Activated naive CD8-positive, alpha-beta T cell treated with anti-CD3 and anti-CD28 coated beads, Interleukin-2, amount 10 ng/mL, durations not matched to agents 7 days and 5 days (primary cell): ENCODE measurements at places on chromosomes 5 and 9. TPM values are rescaled to one million over a fixed set of nuclear protein-coding genes. Genes with fewer than 3 reads are reported as not detected.
A peak's percentile ranks its signal among the peaks of the same experiment; 100 is the strongest.

The GARNL3 gene
- total RNA-seq, result 3.1 TPM

The EDIL3 gene
- total RNA-seq, result not detected

The SLC34A3 gene
- total RNA-seq, result not detected

The FGF1 gene
- total RNA-seq, result not detected

The C8G gene
- 1.5 TPM for total RNA-seq

The SLC1A3 gene
- total RNA-seq, result 1.9 TPM

DNA sequence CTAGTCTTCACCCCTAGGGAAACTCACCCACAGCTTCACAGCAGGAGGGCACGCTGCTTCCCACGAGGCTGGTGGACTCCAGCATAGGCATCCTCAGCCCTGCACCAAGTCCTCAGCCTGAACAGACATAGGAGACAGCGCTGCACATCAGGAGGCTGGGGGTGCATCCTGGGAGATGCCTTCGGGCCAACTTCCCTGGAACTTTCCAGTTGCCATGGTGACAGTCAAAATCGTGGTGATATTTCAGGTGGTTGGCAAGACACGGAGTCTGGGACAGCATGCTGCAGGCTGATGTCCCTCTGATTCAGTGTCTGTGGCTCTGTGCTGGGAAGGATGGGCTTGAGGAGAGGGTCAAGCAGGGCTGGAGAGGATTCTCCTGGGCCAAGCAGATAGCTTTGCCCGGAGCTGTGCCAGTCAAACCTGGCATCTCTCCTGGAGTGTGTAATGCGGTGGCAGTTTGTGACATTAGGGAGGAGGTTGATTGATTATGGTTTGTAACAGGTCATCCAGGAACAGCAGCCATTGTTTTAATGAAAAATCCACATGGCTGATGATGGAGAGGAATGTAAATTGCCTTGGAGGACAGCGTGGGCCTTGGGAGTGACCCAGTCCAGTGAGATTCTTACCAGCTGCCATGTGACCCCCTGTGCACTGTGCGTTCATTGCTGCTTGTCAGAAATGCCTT, 35.6 kb upstream of the SEMA4D start:
- H3K4me1 ChIP-seq, result peaks cover 90% of the 10 kb centered on the region
- peaks cover 4% of the 10 kb centered on the region for H3K36me3 ChIP-seq
- no peak overlapping the region for H3K4me3 ChIP-seq
- H3K27ac ChIP-seq, result peak overlapping the region; percentile 74
- no peaks in the 10 kb centered on the region for H3K27me3 ChIP-seq

DNA sequence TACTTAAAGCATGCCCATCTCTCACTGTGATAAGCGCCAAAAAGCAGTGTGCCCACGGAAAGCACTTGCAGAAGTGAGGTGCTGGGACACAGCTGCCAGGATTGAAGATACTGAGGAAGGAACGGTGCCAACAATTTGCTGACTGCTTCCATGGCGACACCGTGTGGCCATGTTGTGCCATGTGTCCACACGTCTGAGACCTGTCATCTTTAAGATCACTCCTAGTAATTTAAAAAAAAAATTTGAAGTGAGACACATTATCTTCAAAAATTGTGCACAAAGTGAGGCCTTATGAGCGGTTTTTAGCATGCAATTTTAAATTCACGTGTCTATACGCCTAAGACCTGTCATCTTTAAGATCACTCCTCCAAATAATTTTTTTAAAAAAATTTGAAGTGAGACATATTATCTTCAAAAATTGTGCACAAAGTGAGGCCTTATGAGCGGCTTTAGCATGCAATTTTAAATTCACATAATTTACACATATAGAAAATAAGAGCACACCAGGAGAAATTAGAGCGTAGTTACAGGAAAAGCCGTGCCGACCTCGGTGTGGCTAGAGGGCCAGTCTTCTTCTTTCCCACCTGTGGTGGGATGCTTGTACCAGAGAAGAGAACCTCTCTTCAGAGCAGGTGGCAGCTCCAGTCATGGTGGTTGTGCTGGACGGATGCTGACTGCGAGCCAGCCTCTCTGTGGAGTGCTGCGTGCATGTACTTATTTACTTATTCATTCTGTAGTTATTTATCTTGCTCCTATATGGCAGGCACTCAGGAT, 21.4 kb upstream of the FLT4 start:
- peaks cover 12% of the 10 kb centered on the region for H3K4me1 ChIP-seq
- peak; percentile 66 for DNase-seq
- H3K27me3 ChIP-seq, result peaks cover 21% of the 10 kb centered on the region
- peak overlapping the region; percentile 59 for H3K4me3 ChIP-seq

- H3K36me3 ChIP-seq, result peaks cover 43% of the 10 kb centered on the region
- no peak overlapping the region for H3K27ac ChIP-seq
- peak; percentile 15 for DNase-seq
- no peak overlapping the region for H3K4me3 ChIP-seq
Observed at GRCh38 chr5:1463326-1464095, 18.3 kb upstream of the SLC6A3 start.

DNA sequence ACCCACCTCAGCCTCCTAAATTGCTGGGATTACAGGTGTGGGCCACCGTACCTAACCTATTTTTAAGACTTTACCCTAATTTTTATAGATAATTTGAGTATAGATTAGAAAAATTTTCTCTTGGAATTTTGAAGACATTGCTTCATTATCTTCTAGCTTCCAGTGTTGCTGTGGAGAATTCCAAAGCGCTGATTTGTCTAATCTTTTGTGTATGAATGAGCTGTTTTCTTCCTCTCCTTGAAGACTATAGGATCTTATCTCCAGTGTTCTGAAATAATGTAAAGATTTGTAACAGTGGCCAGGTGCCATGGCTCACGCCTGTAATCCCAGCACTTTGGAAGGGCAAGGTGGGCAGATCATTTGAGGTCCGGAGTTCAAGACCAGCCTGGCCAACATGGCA, 5.7 kb upstream of the SNX24 start:
- peaks cover under 1% of the 10 kb centered on the region for H3K36me3 ChIP-seq
- peaks cover 32% of the 10 kb centered on the region for H3K27me3 ChIP-seq
- DNase-seq, result no peak
- H3K4me3 ChIP-seq, result no peak overlapping the region

DNA sequence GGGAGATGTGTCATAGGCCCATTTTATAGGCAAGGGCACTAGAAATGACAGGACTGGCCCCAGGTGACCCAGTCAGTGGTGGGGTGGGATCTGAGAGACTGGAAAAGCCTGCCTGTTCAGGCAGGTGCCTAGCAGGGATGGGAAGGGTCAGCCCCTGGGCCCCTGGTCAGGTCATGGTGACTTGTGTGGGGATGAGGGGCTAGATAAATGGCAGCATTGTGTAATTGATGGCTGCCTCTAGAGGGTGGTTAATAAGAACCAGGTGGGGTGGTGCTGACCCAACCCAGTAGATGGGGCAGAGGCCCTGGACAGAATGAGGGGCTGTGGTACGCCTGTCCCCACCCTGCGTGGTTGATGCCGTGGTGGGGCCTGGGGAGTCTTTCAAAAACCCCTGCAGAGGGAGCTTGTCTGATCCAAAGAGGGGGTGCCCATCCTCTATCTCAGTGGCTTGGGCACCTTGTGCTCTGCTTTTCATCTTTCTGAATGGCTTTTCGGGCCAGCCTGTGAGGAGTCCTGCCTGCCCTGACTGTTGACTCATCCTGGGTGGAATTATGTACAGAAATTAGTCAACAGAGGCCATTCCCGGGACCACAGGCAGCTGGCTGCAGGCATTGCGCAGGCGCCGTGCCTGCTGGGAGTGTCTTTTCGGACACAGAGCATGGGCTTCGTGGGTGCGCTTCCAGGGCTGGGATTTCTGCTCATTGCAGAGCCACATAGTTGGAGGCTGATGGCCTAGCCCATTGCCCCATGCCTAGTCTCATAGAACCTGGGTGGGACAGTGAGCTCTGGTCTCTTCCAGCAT, 93.6 kb upstream of the PITX1 start:
- no peak overlapping the region for H3K4me3 ChIP-seq
- no peak for DNase-seq
- H3K27ac ChIP-seq, result no peak overlapping the region
- H3K4me1 ChIP-seq, result peaks cover 3% of the 10 kb centered on the region
- H3K27me3 ChIP-seq, result peaks cover 9% of the 10 kb centered on the region

- DNase-seq, result no peak
- peaks cover 2% of the 10 kb centered on the region for H3K4me1 ChIP-seq
- H3K27me3 ChIP-seq, result peaks cover 8% of the 10 kb centered on the region
- H3K27ac ChIP-seq, result no peak overlapping the region
Observed at GRCh38 chr9:15101095-15101494, 190.9 kb upstream of the FREM1 start.

DNA sequence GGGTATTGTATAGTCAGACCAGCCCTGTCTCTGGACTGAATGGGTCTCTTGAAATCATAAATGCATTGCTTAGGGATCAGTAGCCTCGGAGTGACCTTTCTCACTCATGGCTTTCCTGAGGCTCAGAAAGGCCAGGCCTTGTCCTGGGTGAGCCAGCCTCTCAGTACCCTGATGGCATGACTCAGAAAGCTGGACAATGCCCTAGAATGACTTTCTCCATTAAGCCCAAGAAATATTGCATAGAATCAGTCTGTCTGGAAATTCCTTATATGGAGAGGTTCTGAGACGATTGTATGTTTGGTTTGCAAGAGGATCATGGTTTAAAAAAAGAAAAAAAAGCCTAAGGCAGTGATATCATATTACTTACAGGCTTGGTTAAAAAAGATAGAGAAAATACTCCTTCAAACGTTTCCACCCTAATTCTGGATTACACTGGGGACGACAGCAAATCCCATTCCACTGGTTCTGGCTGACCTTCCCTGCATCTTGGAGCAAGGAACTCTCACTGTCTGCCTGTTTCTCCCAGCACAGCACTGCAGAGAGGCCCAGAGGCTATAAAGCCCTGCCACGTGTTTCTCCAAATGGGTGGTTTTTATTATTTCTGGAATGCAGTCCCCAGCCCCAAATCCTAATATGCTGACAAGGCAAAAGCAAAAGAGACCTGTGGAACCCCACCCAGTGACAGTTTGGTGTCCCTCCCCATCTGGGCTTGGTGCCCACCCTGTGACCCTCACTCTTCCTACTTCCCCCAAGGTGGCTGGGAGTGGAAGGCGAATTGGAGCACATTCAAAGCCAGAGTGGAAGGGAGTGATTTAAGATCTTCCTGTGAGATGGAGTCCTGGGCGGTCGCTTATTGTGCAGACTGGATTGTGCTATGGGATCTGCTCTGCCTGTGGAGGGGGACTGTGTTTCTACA, 34.4 kb downstream of the MAP1B start:
- H3K4me1 ChIP-seq, result peaks cover 8% of the 10 kb centered on the region
- H3K27me3 ChIP-seq, result peaks cover 33% of the 10 kb centered on the region
- H3K27ac ChIP-seq, result no peak overlapping the region
- no peak overlapping the region for H3K4me3 ChIP-seq

- H3K27ac ChIP-seq, result no peak overlapping the region
- no peaks in the 10 kb centered on the region for H3K36me3 ChIP-seq
- DNase-seq, result no peak
- peaks cover 4% of the 10 kb centered on the region for H3K4me1 ChIP-seq
- no peak overlapping the region for H3K4me3 ChIP-seq
- peaks cover 9% of the 10 kb centered on the region for H3K27me3 ChIP-seq
Observed at GRCh38 chr9:136270173-136270705, 24.6 kb upstream of the QSOX2 start.

DNA sequence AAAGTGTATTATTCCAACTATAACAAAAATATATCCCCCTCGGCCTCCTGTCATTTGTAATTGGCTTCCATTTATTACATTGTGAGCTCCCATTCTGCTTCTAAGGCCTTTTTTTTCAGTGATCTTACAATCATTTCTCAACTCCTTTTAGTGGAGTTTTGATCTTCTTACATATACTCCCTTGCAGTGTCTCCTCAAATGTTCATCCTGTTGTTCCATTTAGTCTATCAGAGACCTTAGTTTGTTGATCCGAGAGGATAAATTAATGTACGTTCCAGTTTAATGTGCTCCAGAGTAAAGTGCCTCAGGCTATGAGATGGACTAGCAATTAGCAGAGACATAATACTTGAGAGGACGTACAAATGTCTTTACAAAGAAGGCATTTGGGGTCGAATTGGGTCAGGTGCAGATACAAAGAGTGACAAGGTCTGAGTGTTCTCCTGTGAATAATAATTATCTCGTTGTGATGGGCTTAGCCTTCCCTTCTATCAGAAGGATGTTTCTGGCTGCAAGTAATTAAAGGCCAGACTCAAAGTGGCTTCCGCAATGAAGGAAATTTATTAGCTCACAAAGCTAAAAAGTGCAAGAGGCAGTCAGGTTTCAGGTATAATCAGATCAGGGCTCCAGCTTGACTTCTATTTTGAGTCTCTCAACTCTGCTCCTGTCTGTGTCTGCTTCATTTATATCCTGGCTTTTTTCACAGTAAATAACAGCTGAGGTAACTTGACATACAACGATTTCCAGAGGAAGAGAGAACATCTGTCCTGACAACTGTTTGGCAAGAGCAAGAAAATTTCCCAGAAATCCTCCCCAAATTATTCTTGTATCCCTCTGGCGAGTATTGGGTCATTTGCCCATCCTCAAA, 30.1 kb downstream of the ARRDC3 start:
- peaks cover 5% of the 10 kb centered on the region for H3K27me3 ChIP-seq
- DNase-seq, result no peak
- peaks cover 9% of the 10 kb centered on the region for H3K4me1 ChIP-seq
- no peak overlapping the region for H3K27ac ChIP-seq
- no peak overlapping the region for H3K4me3 ChIP-seq
- peaks cover 7% of the 10 kb centered on the region for H3K36me3 ChIP-seq

DNA sequence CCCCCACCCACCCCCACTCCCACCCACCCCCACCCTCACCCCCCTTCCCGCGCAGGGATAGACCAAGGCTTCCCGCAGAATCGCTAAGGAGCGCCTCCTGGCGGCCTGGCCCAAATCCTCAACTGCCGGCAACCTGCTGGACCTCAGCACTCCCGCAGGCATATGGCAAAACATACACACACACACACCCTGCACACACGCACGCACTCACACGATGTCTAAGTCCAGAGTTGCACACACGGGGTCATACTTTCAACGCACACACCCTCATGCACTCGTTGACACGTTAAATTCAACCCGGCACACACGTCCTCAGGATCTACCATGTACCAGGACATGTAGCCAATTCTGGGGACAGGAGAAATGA, 1.7 kb downstream of the CPLX2 start:
- peak overlapping the region; percentile 41 for H3K27ac ChIP-seq
- H3K4me1 ChIP-seq, result peaks cover 4% of the 10 kb centered on the region
- H3K27me3 ChIP-seq, result peaks cover 64% of the 10 kb centered on the region
- peak; percentile 44 for DNase-seq
- no peaks in the 10 kb centered on the region for H3K36me3 ChIP-seq

- H3K4me1 ChIP-seq, result peaks cover 20% of the 10 kb centered on the region
- H3K27ac ChIP-seq, result no peak overlapping the region
- H3K27me3 ChIP-seq, result peaks cover 18% of the 10 kb centered on the region
- no peak for DNase-seq
- peaks cover 5% of the 10 kb centered on the region for H3K36me3 ChIP-seq
Observed at GRCh38 chr5:160660132-160660531, 191.9 kb downstream of the ATP10B start.
